A549 treated with DMSO at 1 μM for 4 hours (cell line): ENCODE measurements at places on chromosomes 1 and 21. TPM values are rescaled to one million over a fixed set of nuclear protein-coding genes. Genes with fewer than 3 reads are reported as not detected.

Gene OR6N1
- total RNA-seq, result not detected in 5 replicates

Gene BTBD8
- 0.55 to 1.5 TPM (median 0.71 TPM) in 5 replicates for total RNA-seq

Gene RGS13
- not detected in 5 replicates for total RNA-seq

Gene CELA3B
- not detected in 5 replicates for total RNA-seq

Gene OR2L3
- not detected in 5 replicates for total RNA-seq

Gene MAGOH
- total RNA-seq, result 62.9 to 90.0 TPM (median 67.4 TPM) in 5 replicates

Gene BCAN
- 0.08 to 0.12 TPM in 2 of 5 replicates, not detected in the others for total RNA-seq

Gene OR2L8
- not detected in 5 replicates for total RNA-seq

Gene CRB1
- not detected in 5 replicates for total RNA-seq

Gene FHAD1
- 0.33 to 0.79 TPM (median 0.66 TPM) in 5 replicates for total RNA-seq

Gene AKR7A3
- total RNA-seq, result 0.06 to 0.21 TPM (median 0.16 TPM) in 4 of 5 replicates, not detected in the other

Gene TOMM20
- 109 to 129 TPM (median 125 TPM) in 5 replicates for total RNA-seq

Gene CXADR
- total RNA-seq, result 7.3 to 11.2 TPM (median 9.0 TPM) in 5 replicates

Gene ERVH48-1
- total RNA-seq, result not detected in 5 replicates

Gene FAM72D
- total RNA-seq, result 5.3 to 7.8 TPM (median 7.0 TPM) in 5 replicates

Gene MYBPHL
- not detected in 5 replicates for total RNA-seq

Gene CCDC190
- total RNA-seq, result not detected in 5 replicates

Gene S100A10
- total RNA-seq, result 1,693 to 2,312 TPM (median 1,909 TPM) in 5 replicates

Gene C1orf141
- total RNA-seq, result not detected in 5 replicates

Gene ACTA1
- total RNA-seq, result 0.12 to 0.22 TPM (median 0.16 TPM) in 4 of 5 replicates, not detected in the other

Gene DSCAM
- not detected in 5 replicates for total RNA-seq

Gene LCE1C
- not detected in 5 replicates for total RNA-seq

Gene SPOCD1
- 4.6 to 8.0 TPM (median 5.0 TPM) in 5 replicates for total RNA-seq

Gene SLAMF6
- total RNA-seq, result not detected in 5 replicates

Gene IQGAP3
- total RNA-seq, result 11.7 to 19.1 TPM (median 16.5 TPM) in 5 replicates

Gene ATP6V1G3
- not detected in 5 replicates for total RNA-seq

Gene INSRR
- not detected in 5 replicates for total RNA-seq

Gene PTPN14
- total RNA-seq, result 10.0 to 15.2 TPM (median 14.6 TPM) in 5 replicates

Gene MCOLN3
- 3.4 to 4.5 TPM (median 4.0 TPM) in 5 replicates for total RNA-seq

Gene PPIE
- 39.1 to 40.2 TPM (median 39.7 TPM) in 5 replicates for total RNA-seq

Gene RHD
- total RNA-seq, result not detected in 5 replicates

Gene ARHGEF16
- 3.5 to 5.8 TPM (median 5.1 TPM) in 5 replicates for total RNA-seq

Gene DCST1
- not detected in 5 replicates for total RNA-seq

Gene CCDC27
- total RNA-seq, result not detected in 5 replicates

Gene TBX15
- total RNA-seq, result 0.05 to 0.07 TPM (median 0.07 TPM) in 4 of 5 replicates, not detected in the other

Gene AADACL3
- total RNA-seq, result not detected in 5 replicates

Gene TNFSF4
- total RNA-seq, result 0.04 to 0.06 TPM (median 0.05 TPM) in 4 of 5 replicates, not detected in the other

Gene MXRA8
- total RNA-seq, result 0.14 to 0.27 TPM (median 0.23 TPM) in 5 replicates

Gene LYPLAL1
- total RNA-seq, result 10.7 to 26.8 TPM (median 23.9 TPM) in 5 replicates
